ENCODE measurements at places on chromosomes 6 and 20.

GRCh38 chr20:6959900-6960312, 192.4 kb downstream of the BMP2 start:
- no peak for DNase-seq

GRCh38 chr6:170025935-170026750, 264.7 kb downstream of the DLL1 start:
- peak; percentile 96 for DNase-seq

DNA sequence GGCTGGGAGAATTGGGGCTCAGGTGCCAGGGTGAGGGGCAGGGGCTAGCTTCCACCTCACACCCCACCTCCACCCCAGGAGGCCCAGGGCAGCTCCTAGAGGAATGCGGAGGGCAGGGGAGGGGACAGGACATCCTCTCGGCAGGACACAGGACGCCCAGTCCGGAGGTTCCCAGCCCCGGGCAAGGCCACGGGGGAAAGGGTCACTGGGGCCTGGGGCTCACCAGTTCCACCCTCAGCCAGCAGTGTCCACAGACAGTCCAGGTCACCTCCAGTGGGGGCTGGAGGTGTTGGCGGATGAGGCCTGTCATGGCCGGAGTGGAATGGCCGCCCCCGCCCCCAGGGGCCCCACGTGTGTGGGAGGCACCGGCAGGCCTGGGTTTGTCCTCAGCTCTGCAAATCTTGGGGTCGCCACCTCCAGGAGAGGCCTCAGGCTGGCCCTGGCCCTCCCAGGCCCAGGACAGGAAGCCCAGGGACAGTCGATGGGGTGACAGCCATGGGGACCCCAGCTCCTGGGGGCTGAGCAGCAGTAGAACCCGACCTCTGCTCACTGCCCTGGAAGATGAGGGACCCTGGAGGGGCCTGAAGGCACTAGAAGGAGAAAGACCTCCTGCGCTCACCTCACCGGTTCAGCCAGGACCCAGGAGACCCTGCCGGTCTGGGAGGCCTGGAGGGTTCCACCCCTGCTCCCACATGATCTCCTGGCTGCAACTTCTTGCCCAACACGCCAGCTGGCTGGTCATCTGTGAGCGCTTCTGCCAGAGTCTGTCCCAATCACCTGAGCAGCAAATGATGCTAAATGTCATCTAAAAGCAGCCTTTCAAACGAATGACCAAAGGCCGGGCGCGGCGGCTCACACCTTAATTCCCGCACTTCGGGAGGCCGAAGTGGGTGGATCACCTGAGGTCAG, 13.0 kb upstream of the ABHD16B start:
- peak; percentile 71 for DNase-seq

GRCh38 chr6:170089963-170090362, 200.9 kb downstream of the DLL1 start:
- peak; percentile 68 for DNase-seq

GRCh38 chr6:74356391-74356790, 660.4 kb downstream of the CD109 start:
- no peak for DNase-seq

DNA sequence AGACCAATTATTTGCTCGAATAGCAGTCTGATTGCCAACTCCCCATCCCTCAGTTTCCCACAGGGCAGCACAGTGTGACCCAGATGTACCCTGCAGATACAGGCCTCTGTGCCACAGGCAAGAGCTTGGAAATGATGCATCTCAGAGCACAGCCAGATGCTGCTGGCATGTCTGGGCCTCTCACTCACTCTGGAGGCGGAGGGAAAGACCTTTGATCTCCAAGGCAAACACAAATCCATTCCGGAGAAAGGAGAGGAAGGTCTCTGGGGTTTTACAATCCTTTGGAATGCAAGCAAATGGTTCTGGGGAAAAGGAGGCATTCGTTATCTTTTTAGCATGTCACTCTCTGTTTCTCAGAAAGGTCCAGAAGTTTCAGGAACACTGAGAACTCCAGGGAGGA, 74.2 kb downstream of the RIOK1 start:
- DNase-seq, result no peak

DNA sequence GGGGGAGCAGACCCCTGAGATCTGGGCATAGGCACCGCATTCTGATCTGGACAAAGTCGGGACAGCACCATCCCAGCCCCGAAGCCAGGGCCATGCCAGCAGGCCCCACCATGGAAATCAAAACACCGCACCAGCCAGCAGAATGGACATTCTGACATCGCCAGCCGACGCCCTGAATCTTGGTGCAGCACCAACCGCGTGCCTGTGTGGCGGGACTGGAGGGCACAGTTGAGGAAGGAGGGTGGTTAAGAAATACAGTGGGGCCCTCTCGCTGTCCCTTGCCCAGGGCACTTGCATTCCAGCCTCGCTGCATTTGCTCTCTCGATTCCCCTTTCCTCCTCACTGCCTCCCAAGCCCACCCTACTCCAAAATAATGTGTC, 2.0 kb downstream of the NNAT start:
- no peak for DNase-seq

DNA sequence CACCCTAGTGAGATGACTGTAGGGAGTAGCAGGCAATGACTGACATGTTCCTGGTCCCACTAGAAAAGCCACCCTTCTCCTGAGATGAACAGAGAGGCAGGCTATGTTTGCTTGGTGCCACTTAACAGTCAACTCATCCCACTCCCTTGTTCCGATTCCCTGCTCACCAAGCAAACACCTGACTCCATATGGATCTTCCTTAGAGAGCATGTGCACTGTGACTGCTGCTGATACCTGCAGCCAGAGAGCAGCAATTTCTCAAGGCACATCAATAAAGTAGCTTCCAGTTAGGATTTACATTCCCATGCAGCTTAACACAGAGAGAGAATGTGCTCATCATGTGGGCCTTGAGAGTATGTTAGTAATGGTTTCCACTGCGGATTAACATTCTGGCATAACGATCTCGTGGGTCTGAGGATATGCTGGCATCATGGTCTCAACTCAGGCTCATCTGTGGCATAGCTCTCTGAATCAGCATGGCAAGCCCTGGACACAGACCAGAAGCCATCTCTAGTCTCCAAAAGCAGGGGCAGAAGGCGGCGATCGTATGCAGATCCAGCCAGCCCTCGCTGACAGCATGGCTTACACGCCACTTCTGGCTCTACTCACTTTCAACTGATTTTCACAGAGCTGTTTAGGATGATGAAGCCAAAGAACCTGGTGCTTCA, 43.9 kb downstream of the ATXN1 start:
- DNase-seq, result no peak

GRCh38 chr6:33116841-33117711, 41.3 kb downstream of the HLA-DPB1 start:
- peak; percentile 49 for DNase-seq

DNA sequence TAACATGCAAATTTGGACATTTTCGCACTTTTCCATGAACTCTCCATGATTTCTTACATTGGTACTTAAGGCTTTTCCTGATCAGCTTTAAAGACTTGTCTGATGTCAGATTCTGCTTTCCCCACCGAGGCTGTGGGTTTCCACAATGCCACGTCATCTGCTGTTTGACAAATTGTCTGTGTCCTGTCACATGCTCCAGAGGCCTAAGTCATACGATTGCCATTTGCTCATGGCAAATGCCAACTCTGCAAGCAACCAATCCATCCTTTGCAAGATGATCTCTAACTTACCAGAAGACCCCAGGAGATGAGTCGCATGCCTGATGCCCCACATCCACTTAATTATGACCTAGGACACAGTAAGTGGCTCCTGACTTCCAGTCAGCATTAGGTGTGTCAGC, 556.5 kb downstream of the BMP2 start:
- DNase-seq, result no peak

GRCh38 chr6:1363298-1363697, 26.1 kb upstream of the FOXF2 start:
- no peak for DNase-seq

DNA sequence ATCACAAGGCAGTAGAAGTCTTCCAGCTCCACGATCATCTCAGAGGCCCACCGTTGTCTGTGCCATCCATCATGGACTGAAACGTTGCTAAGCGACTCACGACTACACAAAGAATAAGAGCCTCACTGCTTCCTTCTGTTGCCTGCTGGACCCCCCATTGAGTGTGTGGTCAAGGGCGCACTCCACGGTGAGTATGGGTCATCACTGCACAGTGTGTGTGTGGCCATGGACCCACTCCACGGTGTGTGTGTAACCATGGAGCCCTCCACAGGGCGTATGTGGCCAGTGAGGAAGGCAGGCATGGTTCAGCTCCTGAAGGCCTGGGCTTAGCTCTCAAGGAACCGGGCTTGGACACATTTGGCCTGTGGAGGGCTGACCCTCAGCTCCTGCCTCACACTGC, 123.4 kb upstream of the AFDN start:
- DNase-seq, result no peak

- peak; percentile 36 for DNase-seq
Observed at GRCh38 chr6:46276576-46277142, 105.9 kb upstream of the ENPP5 start.

GRCh38 chr6:65135567-65135966, 571.5 kb downstream of the EYS start:
- DNase-seq, result no peak

GRCh38 chr6:82691997-82692396, 328.4 kb downstream of the TPBG start:
- peak; percentile 8 for DNase-seq

DNA sequence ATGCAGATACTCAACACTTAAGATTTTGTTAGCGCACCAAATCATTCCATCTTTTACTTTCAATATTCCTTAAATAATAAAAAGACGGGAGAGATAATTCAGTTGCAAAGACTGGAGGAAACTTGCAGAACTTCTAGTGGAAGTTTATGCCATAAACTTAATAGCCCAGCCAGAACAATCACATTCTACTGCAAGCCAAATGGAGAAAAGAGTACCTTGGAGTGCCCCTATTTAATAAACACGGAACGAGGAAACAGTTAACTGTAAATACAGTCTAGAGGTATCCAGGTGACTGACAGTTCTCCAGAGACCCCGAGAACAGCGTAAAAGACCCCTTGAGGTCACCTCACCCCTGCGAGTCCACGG, 635 bp downstream of the SLC35B3 start:
- no peak for DNase-seq

DNA sequence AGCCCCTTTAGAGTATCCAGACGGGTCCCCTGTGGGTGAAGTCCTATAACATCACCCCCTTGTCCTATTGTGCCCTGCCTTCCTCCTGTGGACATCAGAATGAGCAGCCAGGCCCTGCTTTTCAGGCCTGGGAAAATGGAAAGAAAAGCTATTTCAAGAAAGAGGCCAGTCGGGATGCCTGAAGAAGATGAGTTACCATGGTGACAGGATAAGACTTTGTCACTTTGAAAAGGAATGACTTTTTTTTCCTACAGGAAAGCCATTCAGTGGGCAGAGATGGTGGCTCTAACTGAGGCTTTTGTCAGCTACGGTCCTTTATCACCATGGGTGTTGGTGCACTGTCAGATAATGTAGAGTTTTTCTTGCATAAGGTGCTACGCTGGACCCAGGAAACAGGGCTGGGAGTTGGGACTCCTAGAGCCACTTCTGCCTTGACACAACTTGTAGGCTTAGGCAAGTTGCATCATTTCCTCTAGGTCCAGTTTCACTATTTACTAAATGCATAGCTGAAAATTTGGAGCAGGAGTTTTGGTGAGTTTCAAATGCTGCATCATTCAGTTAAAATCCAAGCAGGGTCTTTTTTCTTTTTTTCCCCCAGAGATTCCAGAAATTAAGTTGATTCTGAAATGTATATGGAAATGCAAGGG, 293.6 kb upstream of the PRND start:
- DNase-seq, result no peak

- DNase-seq, result peak; percentile 54
Observed at GRCh38 chr20:6467562-6467961, 299.9 kb upstream of the BMP2 start.

DNA sequence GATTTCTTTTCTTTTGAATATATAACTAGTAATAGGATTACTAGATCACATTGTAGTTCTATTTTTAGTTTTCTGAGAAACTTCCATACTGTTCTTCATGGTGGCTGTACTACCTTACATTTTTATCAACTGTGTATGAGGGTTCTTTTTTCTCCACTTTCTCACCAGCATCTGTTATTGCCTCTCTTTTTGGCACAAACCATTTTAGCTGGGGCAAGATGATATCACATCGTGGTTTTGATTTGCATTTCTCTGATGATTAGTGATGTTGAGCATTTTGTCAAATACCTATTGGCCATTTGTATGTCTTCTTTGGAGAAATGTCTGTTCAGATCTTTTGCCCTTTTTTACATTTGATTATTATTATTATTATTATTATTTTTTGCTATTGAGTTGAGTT, 86.1 kb upstream of the TCF21 start:
- no peak for DNase-seq

DNA sequence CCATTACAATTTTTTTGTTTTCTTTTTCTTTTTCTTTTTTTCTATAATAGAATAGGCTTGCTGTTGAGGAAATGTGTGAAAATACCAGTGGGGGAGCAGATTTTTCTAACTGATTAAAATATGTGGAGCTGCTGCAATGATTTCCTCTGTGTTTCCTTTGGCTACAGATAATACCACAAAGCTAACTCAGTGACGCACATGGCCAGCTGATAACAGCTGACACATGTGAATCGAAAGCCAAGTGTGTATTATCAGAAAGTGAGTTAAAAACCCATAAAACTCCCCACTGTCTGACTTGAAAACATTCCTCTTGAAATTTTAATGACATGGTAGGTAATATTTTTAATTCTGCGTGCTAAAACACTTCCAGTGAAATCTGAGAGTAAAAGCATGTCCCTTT, 70.8 kb upstream of the AHI1 start:
- DNase-seq, result no peak

- DNase-seq, result no peak
Observed at GRCh38 chr20:33531885-33532284, 42.0 kb downstream of the CBFA2T2 start.

DNA sequence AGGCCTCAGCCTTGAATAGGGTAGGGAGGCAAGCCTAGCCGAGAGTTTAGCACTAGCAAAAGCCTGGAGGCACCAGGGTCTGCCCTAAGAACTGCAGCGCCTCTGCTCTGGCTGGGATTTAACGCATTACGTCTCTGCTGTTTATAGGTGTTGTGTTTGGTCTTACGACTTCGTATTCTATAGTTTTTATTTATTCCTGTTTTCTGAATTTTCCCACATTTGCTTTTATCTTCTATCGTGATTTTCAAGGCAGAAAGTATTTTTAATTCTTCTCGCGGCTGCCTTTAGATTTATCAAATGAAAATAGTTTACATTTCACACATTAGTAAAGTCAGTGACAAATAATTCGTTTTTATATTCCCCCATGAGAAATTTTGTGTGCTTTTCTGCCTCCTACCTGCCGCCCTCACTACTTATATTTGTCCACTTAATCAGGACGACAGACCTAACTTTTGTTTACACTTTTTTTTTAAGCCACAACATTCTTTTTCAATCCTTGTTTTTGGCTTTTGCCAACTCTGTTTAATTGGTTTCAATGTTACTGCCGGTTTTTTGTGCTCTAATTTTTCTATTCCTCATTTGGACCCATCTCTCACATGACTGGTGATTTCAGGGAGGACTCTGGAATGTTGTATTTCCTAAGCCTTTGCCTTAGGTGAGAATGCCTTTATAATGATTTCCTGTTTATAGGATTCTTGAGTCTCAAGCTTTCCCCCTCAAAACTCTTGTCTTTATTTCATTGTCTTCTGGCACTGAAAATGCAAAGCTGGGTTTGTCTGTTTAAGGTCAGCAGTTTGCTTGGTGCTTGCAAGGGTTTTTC, 1.3 kb upstream of the LZTS3 start:
- DNase-seq, result peak; percentile 21
